ENCODE measurements at places on chromosomes 1 and 21. TPM values are rescaled to one million over a fixed set of nuclear protein-coding genes. Genes with fewer than 3 reads are reported as not detected.

DRAXIN gene
- total RNA-seq = not detected

MIXL1 gene
- total RNA-seq = not detected

NECTIN4 gene
- 0.22 TPM for total RNA-seq

PRELP gene
- 140 TPM for total RNA-seq

CFHR4 gene
- not detected for total RNA-seq

SPRR3 gene
- not detected for total RNA-seq

CAMK1G gene
- not detected for total RNA-seq

RSPH1 gene
- total RNA-seq = 0.34 TPM

LY9 gene
- 0.22 TPM for total RNA-seq

DENND2D gene
- total RNA-seq = 40.5 TPM

ESPN gene
- 1.4 TPM for total RNA-seq

IL12RB2 gene
- 2.2 TPM for total RNA-seq

XKR8 gene
- 4.9 TPM for total RNA-seq

FAM163A gene
- not detected for total RNA-seq

SFN gene
- total RNA-seq = not detected

RGS1 gene
- 693 TPM for total RNA-seq

KCNA3 gene
- 1.9 TPM for total RNA-seq

ARF1 gene
- 245 TPM for total RNA-seq

Data from subcutaneous adipose tissue (tissue), 4 donors.